M059J (cell line): ENCODE measurements at places on chromosomes 16 and 17. TPM values are rescaled to one million over a fixed set of nuclear protein-coding genes. Genes with fewer than 3 reads are reported as not detected.

- DNase-seq: no peak
Observed at GRCh38 chr17:50265690-50266315, 8.5 kb upstream of the TMEM92 start.

DNA sequence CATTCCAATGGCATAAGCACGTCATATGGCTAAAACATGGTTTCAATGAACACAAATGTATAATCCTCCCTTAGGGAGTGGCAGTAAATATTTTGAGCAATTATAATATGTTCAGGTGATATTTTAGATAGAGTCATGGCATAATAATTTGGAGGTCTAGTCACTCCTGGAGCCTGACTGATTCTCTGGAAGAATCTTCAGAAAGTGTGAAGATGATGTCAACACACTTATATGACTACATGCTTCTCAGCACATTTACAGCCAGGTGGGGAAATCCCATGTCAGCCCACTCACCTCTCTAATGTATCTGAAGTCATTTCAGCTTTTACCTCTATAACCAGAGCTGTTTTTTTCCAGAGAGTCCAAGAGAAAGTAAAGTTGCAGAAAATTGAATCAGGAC is 474.8 kb downstream of the SHISA9 start:
- DNase-seq: no peak

- DNase-seq: no peak
Observed at GRCh38 chr16:86722970-86723369, 144.6 kb downstream of the FOXL1 start.

CCL4 gene
- 0.10 TPM in 1 of 2 replicates, not detected in the other for total RNA-seq

- DNase-seq: no peak
Observed at GRCh38 chr16:372302-372983, 2.1 kb upstream of the MRPL28 start.
